ENCODE measurements at places on chromosomes 6 and 20.

DNA sequence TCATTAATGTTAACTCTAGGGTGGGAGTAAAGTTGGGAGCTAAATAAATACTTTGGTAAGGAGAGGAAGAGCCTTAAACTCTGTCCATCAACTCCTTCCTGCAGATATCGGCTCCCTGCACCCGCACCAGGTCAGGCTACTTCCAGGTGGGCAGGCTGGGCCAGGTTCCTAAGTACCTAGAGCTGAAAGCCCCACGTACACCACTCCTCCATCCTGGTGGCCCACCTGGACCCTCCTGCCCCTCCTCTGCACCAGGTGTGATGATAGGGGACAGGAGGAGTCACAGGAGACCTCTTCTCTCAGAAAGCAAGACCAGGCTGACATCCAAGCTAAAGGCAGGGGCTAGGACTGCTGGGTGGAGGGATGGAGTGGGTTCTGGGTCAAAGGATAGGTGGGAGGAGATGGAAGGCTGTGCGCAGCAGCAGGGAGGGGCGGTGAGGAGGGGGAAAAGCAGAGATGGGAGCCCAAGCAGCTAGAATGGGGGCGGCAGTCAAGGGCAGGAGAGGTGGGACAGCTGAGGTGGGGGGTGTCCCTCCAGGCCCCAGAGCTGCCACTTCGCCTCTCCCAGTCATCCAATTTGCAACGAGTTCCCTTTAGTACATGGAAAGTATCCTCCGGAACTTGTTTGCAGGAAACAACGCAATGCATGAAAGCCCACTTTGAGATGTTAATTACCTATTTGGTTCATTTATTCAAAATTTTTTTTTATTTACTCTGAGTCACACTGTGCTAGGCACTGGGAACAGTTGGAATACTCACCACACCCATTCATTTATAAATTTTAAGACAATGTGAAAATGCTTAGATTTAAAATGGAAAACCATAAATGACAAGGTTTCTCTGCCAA, 15.2 kb upstream of the TOX2 start:
- no peak for DNase-seq

DNA sequence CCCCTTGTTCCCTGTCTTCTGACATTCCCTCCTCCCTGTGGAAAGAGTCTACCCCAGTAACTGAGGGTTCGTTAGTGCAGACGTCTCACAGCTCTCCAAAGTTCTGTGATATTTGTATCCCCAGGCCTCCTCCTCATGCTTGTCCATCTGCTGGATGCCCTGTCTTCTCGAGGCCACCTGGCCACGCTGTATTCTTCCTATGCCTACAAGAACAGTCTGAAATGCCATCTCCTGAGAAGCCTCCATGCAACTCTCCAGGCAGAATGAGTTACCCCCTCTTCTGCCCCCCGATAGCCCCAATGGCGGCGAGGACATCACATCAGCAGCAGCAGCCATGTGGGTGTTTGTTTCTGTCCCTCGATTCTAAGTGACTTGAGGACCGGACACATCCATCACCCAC, 9.3 kb downstream of the ULBP2 start:
- no peak for DNase-seq

DNA sequence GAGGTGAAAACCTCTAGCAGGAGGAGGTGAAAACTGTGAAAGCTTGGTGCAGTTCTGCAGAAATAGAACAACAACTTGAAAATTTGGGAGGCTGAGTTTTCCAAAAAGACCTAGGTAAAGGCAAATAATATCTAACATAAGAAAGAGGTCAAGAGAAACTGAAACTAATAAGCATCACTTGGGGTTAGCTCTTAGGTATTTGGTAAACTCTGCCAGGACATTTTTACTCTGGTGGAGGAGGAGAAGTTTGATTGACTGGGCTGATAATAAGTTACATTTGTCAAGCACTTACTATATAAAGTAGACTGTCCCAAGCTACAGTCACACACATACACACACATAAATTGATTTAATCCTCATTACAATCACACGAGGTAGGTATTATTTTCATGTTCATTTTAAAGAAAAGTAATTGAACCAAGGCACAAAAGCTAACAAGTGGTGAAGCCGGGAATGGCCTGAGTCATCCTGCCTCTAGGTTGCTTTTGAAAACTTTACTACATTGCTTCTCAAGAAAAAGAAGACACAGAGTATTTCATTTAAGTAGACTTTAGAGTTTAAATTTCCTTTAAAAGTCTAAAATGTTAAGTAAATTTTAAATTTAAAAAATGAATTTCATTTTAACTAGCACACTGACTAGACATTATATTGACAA, 275.5 kb downstream of the PTPRK start:
- no peak for DNase-seq

DNA sequence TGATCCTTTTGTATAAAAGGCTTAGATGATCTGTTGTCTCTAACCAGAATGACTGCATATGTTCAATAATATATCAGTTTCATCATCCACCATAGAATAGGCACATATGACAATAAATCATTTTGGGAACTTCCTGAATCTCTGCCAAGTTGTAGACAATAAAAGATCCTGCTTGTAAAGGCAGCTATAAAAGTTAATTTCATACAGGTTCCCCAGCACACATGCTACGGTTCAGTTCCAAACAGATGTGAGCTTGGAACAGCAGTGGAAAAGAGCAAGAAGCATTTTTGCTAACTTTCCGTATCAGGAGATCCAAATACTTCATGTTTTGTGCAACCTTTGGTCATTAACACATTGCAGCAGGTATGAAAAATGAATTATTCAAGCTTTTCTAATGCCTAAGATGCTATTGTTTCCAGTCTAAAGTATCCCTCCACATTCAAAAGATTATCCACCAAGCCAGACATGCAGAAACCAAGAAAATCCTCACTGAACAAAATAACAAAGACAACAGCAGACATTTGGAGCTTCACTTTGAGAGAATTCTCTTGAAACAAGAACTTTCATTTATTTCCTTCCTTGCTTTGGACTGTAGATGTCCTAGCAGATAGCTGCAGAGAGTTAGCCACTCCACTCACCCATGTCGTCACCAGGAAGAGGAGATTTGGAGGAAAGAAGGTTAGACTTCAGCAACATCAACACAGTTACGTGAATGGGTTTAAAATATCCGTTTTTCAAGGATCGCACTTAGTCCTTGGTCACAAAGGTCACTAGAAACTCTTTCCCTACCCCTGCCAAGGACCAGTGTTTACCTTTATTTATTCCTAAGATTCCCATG, 453.5 kb upstream of the JARID2 start:
- no peak for DNase-seq

GRCh38 chr6:56005426-56005825, 130.0 kb upstream of the BMP5 start:
- no peak for DNase-seq

- DNase-seq: no peak
Measured at GRCh38 chr20:39222101-39222500, 260.0 kb downstream of the DHX35 start.

- DNase-seq: no peak
Measured at GRCh38 chr20:4153661-4154238, 138.4 kb upstream of the RNF24 start.

- no peak for DNase-seq
Measured at GRCh38 chr6:15962449-15962764, 166.5 kb upstream of the MYLIP start.

GRCh38 chr6:130754786-130755367, 72.3 kb upstream of the SMLR1 start:
- no peak for DNase-seq

GRCh38 chr6:118187568-118188164, 280.6 kb downstream of the SLC35F1 start:
- DNase-seq: no peak

DNA sequence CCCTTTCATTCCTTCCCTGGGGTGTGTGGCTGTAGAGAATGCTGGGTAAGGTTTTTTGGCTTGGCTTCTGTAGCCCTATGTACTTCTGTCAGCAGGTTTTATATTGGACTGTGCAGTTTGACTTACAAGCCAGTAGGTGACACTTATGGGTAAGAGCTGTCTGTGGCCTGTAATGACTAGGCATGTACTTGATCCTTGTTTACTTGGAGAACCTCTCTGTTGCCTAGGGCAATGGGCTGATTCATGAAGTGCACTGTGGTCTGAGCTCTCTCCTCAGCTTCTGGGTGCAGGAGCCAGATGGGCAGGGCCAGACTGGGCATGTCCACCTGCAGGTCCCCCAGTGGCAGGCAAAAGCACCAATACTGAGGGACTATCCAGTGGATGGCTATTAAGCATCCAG, 544.6 kb downstream of the ADGRB3 start:
- no peak for DNase-seq

DNA sequence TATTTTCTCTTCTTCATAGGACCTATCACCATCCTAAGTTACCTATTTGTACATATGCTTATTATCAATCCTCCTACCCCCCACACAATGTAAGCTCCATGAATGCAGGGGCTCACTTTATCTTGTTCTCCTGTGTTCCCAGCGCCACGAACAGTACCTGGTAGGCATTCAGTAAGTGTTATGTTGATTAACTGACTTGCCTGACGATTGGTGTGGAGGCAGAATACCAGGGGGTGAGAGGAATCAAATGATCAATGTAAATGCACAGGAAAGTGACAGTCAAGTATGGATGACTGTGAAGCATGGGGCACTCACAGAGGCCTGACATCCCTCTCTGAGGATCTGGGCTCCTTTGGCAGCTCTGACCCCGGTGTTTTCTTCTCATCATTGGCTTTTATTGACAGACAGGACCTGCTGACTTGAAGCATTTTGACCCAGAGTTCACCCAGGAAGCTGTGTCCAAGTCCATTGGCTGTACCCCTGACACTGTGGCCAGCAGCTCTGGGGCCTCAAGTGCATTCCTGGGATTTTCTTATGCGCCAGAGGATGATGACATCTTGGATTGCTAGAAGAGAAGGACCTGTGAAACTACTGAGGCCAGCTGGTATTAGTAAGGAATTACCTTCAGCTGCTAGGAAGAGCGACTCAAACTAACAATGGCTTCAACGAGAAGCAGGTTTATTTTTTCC, 6.1 kb upstream of the IFT52 start:
- no peak for DNase-seq

GRCh38 chr6:89492025-89492640, 59.2 kb downstream of the ANKRD6 start:
- no peak for DNase-seq

DNA sequence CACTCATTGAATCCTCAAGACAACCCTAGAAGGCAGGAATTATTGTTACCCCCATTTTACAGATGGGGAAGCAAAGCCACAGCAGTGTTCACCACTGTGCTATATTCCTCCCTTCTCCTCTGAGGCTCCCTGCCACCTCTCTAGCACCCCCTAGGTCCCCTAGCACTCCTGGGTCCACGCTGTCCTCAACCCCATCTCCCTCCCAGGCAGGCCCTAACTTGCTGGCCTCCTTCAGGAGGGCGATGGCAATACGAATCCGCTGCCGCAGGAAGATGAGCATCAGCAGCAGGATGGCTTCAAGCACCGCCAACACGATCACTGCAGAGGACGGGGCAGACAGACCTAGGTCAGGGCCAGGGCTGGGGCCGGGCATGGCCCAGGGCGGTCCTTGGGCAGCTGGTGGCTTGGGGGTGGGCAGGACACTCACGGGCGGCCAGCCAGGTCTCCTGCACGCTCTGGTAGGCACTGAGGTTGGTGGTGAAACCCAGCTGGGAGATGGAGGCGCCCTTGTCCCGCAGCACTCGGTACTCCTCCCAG, 7.8 kb upstream of the NEU1 start:
- DNase-seq: no peak

DNA sequence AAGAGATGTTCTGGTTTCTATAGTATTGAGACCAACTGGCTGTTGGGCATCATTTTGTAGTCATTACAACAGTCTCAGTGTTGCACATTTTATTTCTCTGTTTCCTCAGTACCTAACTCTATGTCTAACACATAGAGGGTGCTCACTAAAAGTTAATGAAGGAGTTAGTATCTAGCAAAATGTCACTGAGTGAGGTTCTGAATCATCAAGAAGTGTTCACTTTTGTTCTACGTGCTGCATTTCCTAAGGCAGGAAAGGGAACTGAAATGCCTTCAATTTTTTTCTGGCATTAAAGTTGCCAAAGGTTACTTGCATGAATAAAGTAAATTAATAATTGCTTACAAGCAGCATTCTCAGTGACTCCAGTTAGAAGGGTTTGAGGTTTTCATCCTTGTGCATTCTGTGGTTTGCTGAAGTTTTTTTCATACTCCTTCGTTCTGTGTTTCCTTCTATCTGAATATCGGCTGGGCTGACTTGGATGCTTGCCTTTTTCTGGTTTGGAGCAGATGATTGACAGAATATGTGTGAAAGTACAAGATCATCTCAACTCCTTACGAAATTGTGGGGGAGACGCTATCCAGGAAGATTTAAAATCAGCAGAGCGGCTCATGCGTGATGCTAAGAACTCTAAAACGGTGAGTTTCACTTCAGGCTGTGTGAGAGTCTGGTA, 114.5 kb upstream of the SCGN start:
- no peak for DNase-seq

- DNase-seq: no peak
Measured at GRCh38 chr20:23165307-23165750, 79.2 kb upstream of the CD93 start.

DNA sequence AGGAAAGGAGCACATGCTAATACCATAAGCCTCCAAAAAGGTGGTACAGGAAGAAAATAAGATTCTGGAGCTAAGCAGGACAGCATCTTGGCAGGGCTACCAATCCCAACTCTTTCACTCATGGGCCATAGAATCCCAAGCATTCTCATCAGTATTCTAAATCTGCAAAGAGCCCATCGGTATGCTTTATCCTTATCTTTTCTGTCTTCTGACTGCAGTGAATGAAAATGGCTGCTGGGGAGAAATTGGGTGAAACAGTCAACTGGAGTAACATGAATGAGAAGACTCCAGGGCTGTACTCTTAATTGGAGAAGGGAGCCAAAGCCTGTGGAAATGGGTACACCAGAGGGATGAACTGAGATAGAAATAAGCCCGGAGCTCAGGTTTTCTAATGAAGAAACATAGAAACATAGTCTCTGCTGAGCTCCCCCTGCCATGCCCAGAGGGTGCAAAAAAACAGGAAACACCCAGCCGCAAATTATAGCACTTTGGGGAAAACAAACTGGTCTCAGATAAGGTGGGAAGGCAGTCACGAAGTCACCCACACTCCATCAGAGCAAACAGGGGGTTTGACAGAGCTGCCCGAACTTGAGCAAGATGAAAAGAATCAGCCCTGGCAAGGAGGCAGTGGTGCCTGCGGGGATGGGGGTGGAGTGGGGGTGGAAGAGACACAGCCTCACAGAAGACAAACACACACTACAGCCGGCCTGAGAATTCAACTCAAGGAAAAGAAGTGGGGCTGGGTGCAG, 35.4 kb upstream of the E2F3 start:
- DNase-seq: no peak

GRCh38 chr6:7446619-7447325, 57.2 kb downstream of the RIOK1 start:
- DNase-seq: no peak

- no peak for DNase-seq
Measured at GRCh38 chr6:163383912-163384311, 30.6 kb upstream of the QKI start.

- DNase-seq: no peak
Measured at GRCh38 chr20:7161690-7162089, 394.2 kb downstream of the BMP2 start.

- DNase-seq: no peak
Measured at GRCh38 chr6:79111549-79111948, 33.5 kb upstream of the PHIP start.
